ENCODE measurements at places on chromosomes 2 and 18.
A peak's percentile ranks its signal among the peaks of the same experiment; 100 is the strongest.

DNA sequence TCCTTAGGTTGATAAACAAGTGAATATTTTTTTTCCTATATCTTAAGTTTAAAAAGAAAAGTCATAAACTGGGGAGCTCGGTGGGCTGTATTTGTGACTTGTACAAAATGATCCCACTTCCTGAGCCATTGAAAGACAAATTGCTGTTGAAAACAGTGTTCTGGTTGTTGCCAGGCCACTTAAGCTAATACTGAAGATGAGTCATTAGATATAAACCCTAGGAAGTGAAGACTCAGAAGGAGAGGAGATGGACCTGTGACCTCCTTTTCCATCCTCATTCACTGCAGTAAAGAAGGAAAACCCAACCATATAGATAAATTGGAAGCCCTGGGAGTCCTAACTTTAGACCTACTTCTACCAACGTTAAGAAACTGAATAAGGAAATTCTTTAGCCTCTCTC is 46.2 kb upstream of the SERPINE2 start:
- DNase-seq, result no peak

GRCh38 chr2:219001100-219001576 is 7.9 kb upstream of the CRYBA2 start:
- DNase-seq, result no peak

- no peak for DNase-seq
Measured at GRCh38 chr2:99336804-99337112, 431 bp upstream of the EIF5B start.

GRCh38 chr2:46008091-46008870 is 288.9 kb upstream of the EPAS1 start:
- no peak for DNase-seq

GRCh38 chr2:112918256-112918655 is 7.3 kb downstream of the IL37 start:
- DNase-seq, result no peak

DNA sequence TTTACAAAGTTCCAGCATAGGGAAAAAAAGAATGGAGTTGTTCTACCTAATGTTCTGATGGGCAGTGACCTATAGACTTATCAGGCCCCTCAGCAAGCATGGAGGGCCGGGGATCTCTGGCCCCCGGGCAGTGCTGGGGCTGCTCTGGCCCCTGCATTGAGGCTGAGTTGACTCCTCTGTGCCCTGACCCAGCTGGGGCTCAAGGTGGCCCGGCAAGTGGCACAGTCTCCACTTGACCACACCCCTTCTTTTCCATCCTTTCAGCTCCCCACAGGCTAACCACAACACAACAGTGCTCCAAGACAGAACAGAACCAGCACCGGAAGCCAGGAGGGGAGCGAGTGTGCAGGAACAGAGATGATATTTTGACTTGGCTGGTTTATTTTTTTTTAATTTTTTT is 19.9 kb downstream of the TOGARAM2 start:
- DNase-seq, result no peak

- DNase-seq, result no peak
Measured at GRCh38 chr2:18522484-18523146, 37.8 kb downstream of the RDH14 start.

DNA sequence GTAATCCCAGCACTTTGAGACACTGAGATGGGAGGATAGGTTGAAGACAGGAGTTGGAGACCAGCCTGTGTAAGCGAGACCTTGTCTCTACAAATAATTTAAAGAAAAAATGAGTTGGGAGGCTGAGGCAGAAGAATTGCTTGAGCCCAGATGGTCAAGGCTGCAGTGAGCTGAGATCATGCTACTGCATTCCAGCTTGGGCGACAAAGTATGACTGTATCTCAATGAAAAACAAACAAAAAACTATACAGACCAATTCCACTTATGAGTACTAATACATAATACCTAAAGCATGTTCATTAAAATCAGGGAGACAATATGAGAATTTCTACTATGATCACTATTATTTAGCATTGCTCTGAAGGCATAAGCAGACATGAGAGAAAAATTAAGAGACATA is 12.6 kb downstream of the RNF149 start:
- DNase-seq, result no peak

DNA sequence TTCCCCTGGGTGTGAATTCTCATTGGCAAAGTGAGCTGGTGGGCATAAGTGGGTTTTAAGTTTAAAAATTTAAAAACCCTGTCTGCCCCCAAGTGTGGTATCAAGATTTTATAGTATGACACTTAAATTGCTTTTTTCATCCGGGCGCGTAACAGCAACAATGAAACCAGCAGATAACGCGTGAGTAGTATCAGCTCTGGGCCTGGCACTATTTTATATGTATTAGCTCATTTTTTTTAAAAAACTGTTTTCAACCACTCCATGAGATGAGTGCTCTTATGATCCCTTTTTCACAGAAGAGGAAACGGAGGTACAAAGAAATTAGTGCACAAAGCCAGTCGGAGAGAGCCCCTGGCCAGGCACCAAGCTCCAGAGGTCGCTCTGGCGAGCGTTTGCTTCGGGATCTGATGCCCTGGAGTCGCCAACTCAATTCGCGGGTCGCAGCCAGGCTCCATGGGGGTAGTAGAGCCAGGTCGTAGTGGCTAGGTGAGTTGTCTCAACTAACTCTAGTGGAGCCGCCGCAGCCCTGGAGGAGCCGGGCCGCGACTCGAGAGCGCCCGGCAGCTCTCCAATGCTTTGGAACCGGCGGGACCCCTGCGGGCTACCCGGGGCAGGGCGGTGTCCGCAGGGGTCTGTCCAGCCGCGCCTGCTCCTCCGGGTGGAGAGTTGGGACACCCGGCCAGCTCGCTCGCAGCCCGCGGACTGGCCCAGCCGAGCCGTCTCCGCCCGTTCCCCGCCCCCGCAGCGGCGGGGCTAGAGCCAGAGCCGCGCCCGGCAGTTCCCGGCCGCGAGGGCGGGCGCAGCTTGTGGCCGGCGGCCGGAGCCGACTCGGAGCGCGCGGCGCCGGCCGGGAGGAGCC is at the start of gene IL1R1:
TSS of gene IL1R1 (plus strand) at position 777 of the 859 bp plus-strand sequence. CDS start 14,979 bp downstream, outside the sequence.
- DNase-seq, result peak; percentile 63

GRCh38 chr2:229654437-229654836 is 59.9 kb downstream of the DNER start:
- no peak for DNase-seq

- DNase-seq, result no peak
Measured at GRCh38 chr18:43563780-43564179, 286.5 kb upstream of the SYT4 start.

GRCh38 chr2:30403592-30404312 is 43.3 kb upstream of the LCLAT1 start:
- DNase-seq, result no peak

DNA sequence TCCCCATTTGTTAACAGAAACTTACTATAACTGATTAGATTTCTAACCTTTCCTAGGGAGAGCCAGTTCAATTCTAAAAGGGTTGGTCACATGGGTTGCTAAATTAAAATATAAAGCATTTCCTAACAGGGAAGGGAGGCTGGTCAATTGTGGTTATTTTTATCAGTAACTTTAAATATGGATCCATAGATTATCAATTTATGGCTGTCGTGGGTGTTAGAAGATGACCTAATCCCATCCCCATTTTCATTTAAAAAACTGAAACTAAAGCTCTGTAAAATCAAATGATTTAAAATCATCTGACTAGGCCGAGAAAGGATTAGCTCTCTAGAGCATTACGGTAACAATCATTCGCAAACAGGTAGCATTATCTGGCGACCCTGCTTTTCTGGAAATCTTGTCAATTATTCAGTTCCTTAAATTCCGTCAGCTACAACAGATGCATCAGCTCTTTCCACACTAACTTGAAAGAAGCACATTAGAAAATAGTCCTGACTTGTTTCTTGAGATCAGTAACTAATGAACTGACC is 953 bp upstream of the HNRNPA3 start:
- DNase-seq, result no peak

DNA sequence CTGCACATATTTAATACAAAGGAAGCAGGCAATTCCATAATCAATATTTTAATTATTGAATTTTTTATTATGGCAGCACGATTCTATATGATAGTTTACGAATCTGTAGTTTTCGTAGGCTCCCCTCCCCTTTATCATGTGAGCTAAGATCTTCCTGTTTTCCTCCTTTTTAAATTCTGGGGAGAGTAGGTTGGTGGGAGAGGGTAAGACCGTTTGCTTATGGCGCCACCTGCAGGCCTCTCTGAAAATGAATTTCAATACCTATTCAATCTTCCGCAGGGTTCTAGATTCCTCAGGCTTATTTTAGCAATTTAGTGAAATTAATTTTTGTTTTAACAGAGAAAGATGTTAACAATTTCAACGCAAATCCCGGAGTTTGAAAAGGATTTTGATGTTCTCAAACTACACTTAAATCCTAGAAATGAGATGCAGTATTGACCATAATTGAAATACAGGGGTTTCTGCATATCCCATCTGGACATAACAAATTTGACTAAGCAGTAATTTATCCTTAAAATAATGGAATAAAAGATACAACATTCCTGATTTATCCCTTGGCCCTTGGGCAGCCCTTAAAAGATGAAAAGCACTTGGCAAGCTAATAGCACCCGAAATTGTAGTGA is 12.8 kb upstream of the GBX2 start:
- no peak for DNase-seq

GRCh38 chr2:95552911-95553310 is 38.9 kb upstream of the TRIM43 start:
- DNase-seq, result no peak

DNA sequence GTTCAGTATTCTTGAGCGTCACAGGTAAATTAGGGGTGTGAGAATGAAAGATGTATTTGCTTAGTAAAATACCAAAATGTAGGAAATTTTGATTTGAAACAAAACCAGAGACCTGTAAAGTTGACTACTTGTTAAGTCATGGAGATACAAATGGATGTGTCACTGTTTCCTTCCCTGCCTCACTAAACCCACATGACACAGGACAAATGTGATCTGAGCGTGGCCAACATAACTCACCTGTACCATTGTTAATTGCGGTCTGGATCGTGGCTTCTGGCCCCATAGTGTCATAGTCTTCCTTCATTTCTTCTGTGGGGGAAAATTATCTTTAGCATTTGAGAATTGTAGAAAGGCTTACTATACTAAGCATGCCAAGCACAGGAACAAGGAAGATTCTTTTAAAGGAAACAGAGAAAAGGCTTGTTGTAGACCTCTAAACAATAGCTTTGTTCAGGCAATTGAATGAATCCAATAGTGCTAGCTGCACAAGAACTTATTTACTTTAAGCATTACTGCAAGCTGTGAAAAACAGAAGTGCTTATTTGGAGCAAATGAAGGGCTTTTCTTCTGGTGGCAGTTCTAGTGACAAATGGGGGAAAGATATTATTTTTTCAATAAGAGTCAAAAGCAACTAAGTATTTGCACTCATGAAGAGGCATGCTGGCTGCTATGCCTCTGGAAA is 95.2 kb downstream of the ZEB2 start:
- peak; percentile 26 for DNase-seq

DNA sequence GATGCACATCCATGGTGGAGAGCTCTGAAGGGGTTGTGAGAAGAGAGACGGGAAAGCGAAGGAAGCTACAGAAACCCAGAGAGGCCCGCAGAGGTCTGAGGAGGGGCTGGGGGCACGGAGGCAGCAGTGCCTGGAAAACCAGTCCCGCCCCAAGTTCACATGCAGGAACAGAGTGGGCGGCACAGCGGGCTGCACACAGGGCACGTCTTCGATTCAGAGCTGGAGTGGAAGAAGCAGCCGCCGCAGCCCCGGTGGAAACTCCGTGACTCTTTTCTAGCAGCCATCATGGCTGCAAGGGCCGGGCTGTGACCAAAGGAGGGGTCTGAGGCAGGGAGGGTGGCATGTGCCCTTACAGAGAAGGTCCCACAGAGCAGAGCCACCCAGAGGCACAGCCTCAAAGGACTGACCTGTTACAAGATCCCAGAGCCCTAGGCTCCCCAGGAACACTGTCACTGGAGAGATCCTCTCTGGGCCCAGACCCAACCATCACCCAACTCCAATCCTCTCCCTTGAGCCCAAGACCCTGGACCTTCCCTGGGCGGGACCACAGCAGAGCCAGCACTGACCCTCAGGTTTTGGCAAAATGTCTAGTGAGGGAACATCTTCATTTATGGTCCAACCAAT is 10.7 kb downstream of the PRKAG3 start:
- DNase-seq, result no peak

DNA sequence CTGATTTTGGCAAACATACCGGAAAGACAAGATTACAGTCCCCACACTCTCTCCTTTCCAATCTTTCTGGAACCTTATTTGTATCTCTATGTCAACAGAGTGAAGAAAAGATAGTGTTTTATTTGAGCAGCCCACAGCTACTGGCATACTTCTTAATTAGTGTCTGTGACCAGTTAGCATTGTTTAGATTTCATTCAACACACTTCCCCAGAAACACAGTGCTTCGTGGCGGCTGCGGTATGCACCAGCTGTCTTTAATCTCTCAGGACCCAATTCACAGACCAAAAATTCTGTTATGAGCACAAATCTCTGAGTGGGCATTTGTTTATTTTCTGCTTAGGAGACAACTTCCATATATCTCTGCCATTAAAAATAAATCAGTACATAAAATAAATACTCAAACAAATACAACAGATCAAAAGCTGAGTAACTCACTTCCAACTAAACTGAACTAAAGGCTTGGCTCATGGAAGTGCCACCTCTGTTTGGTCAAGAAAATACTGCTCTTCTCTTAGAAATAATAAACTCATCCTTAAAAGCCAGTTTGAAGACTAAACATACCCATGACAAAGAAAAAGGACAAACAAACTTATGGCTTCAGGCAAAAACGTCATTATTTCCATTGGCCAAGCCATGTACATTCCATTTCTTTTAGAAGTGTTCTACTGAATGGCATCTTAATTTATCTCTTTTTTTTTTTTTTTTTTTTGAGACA is 392.4 kb downstream of the TXNL1 start:
- no peak for DNase-seq

DNA sequence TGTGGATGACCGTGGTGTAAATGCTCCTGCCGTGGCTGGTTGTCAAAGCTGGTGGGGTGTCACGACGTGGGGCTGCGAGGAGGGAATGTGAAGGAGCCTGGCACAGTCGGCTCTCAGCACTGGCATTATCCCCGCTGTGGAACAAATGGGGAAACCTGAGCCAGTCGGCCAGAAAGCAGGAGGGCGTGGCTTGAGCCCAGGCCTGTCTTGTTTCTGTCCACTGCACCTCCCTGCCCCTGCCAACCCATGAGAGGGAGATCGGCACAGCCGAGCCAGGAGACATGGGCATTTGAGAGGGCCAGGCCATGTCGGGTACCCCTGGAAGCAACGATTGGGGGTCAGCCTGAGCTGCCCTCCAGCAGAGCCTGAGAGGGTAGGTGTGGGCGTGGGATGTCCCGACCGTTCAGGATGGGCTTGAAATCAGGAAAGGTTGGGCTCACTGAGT is 44.5 kb downstream of the PDIA6 start:
- no peak for DNase-seq

- no peak for DNase-seq
Measured at GRCh38 chr2:6951046-6951445, 33.8 kb downstream of the RNF144A start.

DNA sequence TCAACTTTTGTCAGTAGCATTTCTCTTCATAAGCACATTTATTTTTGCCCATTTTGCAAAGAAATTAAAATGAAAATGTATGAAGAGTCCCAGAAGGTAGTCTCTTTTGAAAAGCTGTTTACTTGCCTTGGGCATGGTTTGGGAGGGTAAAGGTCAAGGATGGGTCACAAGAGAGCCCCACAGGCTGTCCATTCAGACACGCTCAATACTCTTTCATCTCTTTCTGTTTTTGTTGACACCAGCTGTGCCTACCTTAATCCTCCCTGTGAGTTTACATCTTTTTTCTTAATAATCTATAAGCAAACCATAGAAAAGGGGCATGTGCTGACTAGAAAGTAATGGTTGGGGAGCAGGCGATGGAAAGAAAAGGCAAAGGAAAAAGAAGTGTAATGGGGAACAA is 49.6 kb upstream of the KLF7 start:
- DNase-seq, result no peak

- DNase-seq, result no peak
Measured at GRCh38 chr2:69694894-69695849, 46.8 kb upstream of the ANXA4 start.

- DNase-seq, result no peak
Measured at GRCh38 chr2:147450661-147451510, 393.9 kb upstream of the ACVR2A start.

Data from breast epithelium (tissue), 4 donors.